GM23338 (cell line): ENCODE measurements at places on chromosomes 2 and 18.
A peak's percentile ranks its signal among the peaks of the same experiment; 100 is the strongest.

GRCh38 chr2:16785149-16785548 lies 119.5 kb upstream of the CYRIA start:
- no peak for DNase-seq

DNA sequence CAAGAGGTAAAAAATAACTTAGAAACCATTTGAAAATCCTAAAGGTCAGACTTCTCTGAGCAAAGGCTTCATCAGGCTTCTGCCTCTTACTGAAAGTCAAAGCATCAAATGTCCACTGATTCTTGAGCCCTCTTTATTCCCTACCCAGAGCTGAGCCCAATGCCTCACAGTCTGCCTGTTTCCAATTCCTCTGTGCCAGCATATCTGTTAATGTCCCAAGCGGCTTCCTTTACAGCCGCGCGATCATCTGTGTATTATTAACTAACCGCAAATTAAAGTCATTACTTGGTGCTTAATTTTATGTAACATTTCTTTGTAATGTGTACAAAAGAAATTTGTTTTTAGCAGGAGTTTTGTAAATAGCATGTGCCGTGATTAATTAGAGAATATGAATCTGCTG lies 418.8 kb upstream of the HNRNPA3 start:
- DNase-seq, result no peak

DNA sequence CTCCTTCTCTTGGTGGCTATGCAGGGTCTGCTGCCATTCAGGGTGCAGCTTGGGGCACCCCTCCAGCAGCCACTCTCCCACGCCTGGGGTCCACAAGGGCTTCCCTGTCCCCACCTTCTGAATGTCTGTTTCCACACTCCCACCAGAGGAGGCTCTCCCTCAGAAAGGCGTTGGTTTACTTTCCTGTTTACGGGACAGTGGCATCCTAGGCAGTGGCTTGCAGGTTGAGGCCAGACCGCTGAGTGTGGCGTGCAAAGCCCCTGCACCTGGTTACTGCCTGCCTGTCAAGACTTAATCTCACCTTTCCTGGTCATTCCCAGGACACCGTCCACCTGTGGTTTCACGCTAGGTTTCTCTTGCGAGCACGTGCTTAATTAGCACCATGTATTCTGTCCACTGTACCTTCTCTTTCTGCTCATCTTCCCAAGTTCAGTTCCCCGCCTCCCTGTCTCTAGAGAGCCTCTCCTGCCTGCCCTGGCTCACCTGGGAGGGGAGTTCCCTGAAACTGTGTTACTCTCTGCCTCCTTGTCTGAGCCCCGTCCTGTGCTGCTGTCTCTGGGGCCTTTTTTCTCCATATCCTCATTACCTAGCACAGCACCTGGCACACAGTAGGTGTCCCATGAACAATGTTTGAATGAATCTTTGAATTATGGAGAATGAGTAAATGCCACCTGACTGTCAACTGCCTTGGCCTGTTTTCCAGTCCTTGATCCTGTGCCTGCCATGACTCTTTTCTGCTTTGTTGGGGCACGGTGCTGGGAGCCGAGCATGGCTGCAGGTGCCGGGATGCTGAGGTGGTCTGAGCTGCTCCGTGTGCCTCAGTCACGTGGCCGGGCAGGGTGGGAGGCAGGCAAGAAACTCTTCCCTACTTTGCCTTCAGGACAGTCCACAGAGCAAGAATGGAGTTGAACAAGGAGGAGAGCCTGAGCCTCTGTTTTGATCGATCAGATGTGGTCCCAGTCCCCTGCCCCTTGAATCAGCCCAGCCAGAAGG lies 56.4 kb downstream of the ARHGEF4 start:
- no peak for DNase-seq

GRCh38 chr18:10405816-10406663 lies 48.4 kb upstream of the APCDD1 start:
- DNase-seq, result peak; percentile 18

GRCh38 chr2:233993461-233993860 lies 57.0 kb upstream of the SPP2 start:
- no peak for DNase-seq

DNA sequence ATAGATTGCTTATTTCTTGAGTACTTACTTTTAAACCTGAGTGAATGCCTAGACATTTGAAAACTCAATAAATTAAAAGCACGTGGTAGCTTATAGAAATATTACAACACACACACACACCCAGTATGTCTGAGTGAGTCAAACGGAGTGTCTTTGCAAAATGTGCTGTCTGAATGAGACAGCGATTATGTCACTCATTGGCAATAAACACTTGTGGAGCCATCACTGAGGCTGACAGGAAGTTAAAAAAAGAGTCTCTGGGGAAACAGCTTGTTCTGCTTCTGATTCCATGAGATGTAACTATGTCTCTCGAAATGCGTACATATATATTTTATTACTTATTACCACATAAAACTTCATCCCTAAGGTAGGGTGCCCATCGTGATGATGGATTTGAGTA lies 22.3 kb upstream of the VPS4B start:
- DNase-seq, result no peak

DNA sequence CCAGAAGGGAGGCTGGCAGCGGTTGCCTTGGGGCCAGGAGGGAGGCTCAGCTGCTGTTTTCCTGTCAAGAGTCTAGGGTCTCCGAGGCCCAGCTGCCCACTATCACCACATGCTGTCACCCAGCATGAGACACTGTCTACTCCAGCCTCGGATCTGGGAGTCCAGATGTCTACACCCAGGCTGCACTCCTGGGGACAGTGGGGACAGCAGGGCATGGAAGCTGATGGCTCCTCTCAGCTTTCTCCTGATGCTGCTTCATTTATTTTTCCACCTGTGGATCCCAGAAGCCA lies 134.0 kb downstream of the PTGR3 start:
- DNase-seq, result no peak

DNA sequence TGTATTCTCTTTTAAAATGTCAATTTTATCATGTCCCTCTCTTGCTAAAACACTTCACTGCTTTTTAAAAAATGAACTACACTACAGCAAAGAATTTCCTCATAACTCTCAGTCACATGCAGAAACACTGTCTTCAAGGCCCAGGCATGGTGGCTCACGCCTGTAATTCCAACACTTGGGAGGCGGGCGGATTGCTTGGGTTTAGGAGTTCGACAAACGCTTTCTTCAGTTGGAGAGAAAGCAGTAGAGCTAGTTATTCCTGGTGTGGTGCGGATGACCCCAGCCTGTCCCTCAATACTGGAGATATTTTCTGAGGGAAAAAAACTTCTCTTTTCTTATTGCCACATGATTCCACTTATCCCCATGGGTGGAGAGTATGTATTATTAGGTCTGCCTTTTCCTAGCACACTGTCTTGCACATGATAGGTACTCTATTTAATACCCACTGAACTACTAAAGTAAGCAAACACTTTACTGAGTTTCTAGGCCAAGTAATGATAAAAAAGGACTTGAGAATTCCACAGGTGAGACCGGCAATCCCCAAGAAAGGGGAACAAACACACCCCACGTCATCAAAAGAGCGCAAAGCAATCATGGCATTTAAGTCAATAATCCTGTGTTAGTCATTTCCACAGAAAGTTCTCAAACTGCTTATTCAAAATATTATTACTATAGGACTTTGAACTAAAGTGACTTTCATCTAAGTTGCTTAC lies 77.1 kb downstream of the SPIRE1 start:
- no peak for DNase-seq

- no peak for DNase-seq
Measured at GRCh38 chr18:55910296-55910695, 322.3 kb upstream of the TCF4 start.

DNA sequence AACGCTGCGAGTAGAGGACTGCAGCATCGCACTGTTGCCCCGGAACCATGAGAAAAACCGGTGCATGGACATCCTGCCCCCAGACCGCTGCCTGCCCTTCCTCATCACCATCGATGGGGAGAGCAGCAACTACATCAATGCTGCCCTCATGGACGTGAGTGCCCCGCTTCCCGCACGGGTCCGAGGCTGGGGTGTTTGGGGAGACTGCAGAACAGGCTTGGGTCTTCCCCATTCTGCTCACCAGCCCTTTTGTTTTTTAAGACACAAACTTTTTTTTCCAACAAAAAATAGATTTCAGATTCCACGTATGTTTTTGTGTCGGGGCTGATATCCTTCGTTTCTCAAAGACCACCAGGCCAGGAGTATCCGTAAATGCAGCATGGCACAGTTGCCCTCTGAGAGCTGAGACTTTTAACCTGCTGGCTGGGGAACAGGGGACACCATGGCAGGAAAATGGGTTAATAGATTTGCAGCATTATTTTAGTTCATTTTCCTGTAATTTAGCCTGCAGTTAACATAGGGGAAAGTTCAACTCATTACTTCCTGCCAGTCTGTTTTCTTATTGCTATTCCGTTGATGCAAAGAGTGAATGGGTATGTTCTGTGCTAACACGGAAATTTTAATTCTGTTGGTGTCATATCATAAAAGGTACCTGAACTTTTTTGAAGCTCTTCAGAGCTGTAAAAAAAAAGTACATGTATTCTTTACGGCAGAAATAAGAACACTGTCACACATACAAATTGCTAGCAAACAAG lies 229.9 kb upstream of the RAB12 start:
- DNase-seq, result no peak

GRCh38 chr2:191650896-191651773 lies 26.8 kb upstream of the NABP1 start:
- no peak for DNase-seq

- DNase-seq, result no peak
Measured at GRCh38 chr2:143128681-143129580, at the start of gene ARHGAP15. Gene ARHGAP15, plus strand, starts transcription at chr2:143129419.

GRCh38 chr2:216659276-216659675 lies 26.1 kb downstream of the IGFBP2 start:
- DNase-seq, result no peak

DNA sequence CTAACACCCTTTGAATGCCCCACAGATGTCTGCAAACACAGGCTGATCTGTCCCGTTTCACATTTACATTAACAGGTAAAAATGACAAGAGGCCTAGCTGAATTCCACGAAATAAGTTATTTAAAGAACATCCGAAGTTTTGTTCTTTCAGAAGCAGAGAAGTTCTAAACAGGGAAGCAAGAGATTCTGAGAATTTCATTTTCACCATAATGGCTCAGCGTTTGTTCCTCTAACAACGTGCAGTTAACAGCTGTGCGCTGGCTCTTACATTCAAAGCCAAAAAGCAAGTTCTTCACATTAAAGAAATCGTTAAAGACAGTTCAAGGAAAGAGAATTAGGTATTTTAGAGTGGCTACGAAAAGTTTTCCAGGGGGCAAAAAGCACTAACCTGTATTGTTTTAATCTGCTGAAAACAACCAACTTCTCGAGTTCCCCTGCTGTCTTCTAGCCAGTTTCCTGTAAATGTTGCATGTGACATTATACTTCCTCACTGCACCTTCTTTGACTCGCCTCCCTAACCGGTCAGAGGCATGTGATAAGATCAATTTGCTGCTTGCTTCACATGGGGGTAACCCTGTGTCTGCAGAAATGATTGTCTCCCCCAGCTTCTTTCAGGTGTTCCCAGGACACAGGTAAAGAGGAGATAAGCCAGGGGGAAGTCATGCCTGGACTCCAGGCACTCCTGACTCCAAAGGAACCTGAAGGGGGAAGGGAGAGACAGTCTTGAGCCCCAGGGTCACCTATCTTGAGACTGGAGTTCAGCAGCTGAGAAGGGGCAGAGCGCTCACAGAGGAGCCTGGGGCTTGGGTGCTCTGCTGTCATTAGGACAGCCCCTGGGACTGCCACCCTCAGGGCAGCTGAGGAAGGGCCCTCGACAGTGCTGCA lies 36.8 kb upstream of the WIPF1 start:
- DNase-seq, result no peak

GRCh38 chr2:222232372-222232771 lies 66.4 kb downstream of the PAX3 start:
- no peak for DNase-seq

DNA sequence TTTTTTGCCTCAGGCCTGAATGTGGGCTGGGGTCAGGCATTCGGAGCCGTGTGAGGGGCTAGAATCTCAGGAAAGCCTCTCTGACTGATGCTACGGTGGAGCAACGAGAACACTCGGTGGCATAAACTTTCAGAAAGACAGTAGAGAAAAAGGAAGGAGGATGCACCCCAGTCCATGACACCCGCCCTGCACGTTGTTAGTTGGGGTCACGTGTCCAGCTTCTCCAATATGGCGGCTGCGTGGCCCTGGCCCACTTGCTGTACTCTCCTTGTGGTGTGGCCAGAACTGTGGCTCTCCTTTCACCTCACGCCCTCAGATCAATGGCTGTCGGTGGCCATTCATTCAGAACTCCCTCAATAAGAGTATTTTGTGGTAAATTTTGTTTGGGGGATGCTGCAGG lies 131.2 kb downstream of the KCTD1 start:
- DNase-seq, result no peak

- no peak for DNase-seq
Measured at GRCh38 chr18:28606686-28607085, 429.8 kb upstream of the CDH2 start.

DNA sequence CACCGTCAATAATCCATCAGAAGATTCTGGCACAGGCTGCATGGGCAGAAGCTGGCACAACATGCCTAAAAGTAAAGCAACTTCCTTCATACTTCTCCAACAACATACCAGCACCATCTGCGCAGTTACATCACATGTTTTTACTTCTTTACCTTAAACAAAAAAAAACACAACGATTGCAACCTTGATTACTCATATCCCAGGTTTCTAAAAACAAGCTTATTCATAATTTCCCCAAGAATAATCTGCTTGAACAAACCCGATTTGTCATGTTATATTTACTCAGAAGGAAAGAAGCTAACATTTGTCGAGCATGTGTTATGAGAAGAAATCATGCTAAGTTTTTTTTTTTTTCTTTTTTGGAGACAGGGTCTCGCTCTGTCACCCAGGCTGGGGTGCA lies 54.7 kb downstream of the THADA start:
- no peak for DNase-seq

GRCh38 chr2:131724019-131724418 lies 196.3 kb downstream of the CCDC74A start:
- peak; percentile 70 for DNase-seq
